ENCODE measurements at places on chromosomes 6 and 20. TPM values are rescaled to one million over a fixed set of nuclear protein-coding genes. Genes with fewer than 3 reads are reported as not detected.
A peak's percentile ranks its signal among the peaks of the same experiment; 100 is the strongest.

Gene HLA-DQB1
- polyA plus RNA-seq, result 2.1 TPM

- no peak for DNase-seq
These were observed 65.0 kb upstream of the XRN2 start for GRCh38 chr20:21237956-21238799.

GRCh38 chr6:123687864-123688263, 51.1 kb upstream of the TRDN start:
- DNase-seq, result no peak

Gene LGSN
- not detected for polyA plus RNA-seq

Gene RAET1G
- polyA plus RNA-seq, result 0.21 TPM

Gene PPP1R14C
- polyA plus RNA-seq, result 45.6 TPM

DNA sequence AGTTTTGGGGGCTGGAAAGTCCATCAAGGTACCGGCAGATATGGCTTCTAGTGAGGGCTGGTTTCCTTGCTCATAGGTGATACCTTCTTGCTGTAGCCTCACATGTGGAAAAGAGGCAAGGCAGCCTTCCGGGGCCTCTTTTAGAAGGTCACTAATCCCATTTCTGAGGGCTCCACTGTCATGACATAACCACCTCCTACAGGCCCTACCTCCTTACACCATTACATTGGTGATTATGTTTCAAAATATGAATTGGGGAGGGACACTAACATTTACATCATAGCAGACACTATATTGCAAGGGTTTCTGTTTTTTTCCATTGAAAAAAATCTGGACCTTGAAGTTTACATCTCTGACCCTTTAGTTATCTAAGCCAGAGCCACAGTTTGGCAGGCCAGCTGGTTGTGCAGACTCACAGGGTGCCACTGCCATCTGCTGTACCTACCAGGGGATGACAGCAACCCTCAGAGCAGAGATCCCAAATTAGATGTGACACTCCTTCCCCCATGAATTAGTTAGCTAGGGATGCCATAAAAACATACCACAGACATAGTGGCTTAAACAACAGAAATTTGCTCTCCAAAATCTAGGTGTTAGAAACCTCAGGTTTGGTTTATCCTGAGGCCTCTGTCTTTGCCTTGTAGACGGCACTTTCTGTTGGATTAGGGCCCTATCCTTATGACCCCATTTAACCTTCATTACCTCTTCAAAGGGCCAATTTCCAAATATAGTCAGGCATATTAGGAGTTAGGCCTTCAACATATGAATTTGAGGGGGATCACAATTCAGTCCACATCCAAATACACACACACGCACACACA, 166.4 kb upstream of the RNF217 start:
- DNase-seq, result peak; percentile 18

GRCh38 chr6:168041928-168042327, 37.1 kb downstream of the FRMD1 start:
- no peak for DNase-seq

GRCh38 chr20:34940081-34940481, 15.5 kb downstream of the GSS start:
- DNase-seq, result peak; percentile 17

- peak; percentile 19 for DNase-seq
These were observed 27.5 kb upstream of the AGPAT4 start for GRCh38 chr6:161301338-161301737.
